ENCODE measurements at places on chromosomes 2 and 18.

GRCh38 chr2:16709769-16710168 is 44.1 kb upstream of the CYRIA start:
- DNase-seq, result no peak

- peak; percentile 83 for DNase-seq
These were observed 20.7 kb upstream of the DNAH6 start for GRCh38 chr2:84495539-84496146.

GRCh38 chr2:69816923-69817542 is 12.4 kb upstream of the GMCL1 start:
- DNase-seq, result peak; percentile 93

- DNase-seq, result peak; percentile 92
These were observed 24.8 kb downstream of the DYNC1I2 start for GRCh38 chr2:171712051-171712450.

- no peak for DNase-seq
These were observed 342.9 kb downstream of the LRATD1 start for GRCh38 chr2:14975381-14975780.

DNA sequence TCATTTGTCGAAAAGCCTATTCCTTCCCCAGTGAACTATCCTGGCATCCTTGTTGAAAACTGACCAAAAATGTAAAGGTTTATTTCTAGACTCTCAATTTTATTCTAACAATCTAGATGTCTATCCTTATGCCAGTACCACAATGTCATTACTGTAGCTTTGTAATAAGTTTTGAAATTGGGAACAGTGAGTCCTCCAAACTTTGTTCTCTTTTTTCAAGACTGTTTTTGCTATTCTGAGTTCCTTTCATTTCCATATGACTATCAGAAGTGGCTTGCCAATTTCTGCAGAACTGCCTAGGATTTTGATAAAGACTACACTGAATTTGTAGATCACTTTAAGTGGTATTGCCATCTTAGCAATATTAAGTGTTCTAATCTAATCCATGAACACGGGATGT is 9.7 kb downstream of the STARD7 start:
- no peak for DNase-seq

DNA sequence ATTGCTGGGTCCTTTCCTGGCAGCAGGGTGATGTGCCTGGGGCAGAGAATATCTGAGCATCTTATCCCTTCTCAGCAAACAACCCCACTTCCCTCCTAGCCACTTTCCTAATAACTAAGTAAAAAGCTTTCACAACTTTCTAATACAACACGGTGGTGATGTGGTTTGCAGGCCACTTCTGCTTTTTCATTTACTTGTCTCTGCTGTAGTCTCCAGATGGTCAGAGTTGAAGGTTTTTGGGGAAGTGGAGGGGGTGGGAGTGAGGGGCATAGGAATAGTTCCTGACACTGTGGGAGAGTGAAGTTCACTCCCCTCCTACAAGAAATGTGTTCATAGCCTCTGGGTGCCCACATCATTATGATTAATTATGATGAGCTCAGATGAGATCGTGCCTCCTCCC is 11.6 kb downstream of the OXER1 start:
- DNase-seq, result no peak

DNA sequence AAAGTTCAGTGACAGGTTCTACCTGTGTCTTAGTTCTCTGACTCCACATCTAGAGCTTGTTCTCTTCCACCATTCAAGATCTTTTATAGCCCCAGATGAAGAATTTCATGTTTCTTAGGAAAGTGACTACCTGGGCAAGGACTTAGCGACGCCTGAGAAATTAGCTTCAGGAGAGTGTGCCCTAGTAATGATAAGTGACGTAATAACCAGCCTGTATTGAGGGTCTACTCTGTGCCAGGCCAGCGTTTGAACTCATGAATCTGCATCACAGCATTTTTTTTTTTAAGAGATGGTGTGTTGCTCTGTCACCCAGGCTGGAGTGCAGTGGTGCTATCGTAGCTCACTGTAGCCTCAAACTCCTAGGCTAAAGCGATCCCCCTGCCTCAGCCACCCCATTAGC is 51.8 kb downstream of the TCF7L1 start:
- no peak for DNase-seq

- DNase-seq, result no peak
These were observed 14.7 kb downstream of the CROCC2 start for GRCh38 chr2:240920783-240921231.

DNA sequence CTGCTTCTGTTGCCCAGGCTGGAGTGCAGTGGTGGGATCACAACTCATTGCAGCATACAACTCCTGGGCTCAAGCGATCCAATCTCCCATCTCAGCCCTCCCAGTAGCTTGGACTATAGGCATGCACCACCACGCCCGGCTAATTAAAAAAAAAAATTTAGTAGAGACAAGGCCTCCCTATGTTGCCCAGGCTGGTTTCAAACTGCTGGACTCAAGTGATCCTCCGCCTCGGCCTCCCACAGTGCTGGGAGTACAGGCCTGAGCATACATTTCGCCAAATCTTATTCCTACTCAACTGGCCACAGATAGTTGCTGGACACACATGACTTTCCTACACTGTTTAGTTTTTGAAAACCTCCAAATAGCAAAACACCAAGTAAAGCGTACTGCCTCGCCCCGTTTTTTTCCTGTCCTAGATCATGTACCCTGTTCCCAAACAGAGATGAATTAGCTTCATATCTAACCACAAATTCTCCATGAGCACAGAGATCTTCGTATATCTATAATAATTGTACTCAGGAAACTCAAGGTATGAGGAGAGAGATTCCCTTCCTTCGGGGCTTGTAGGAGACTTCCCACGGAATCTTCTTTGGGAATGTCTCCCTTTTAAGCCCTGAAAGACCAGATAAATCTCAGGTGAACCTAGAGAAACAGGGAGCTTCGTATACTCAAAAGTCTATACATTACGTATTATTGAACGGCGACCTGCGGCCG is 598 bp upstream of the C2orf69 start:
- no peak for DNase-seq

- DNase-seq, result no peak
These were observed 121.0 kb upstream of the NOL4 start for GRCh38 chr18:34345738-34346137.

GRCh38 chr2:27071990-27072830 is 756 bp upstream of the OST4 start:
- peak; percentile 93 for DNase-seq

GRCh38 chr2:126858991-126859390 is 39.7 kb upstream of the TEX51 start:
- DNase-seq, result no peak

DNA sequence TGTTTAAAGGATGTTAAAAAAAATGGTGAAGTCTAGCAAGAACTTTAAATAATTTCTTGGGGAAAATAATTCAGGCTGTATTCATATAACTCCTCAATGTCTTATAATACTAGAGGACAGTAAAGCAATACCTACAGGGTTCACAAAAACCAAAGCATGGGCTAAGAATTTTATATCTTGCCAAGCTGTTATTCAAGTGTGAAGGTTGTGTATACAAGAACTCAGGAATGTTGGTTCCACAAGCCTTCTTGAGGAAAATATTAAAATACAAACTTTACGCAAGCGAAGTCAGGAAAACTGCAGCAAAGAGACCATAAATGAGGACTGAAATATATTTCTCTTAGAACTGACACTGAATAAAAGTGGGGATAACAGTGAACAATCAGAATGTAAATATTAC is 76.1 kb upstream of the DNAJC10 start:
- DNase-seq, result no peak

DNA sequence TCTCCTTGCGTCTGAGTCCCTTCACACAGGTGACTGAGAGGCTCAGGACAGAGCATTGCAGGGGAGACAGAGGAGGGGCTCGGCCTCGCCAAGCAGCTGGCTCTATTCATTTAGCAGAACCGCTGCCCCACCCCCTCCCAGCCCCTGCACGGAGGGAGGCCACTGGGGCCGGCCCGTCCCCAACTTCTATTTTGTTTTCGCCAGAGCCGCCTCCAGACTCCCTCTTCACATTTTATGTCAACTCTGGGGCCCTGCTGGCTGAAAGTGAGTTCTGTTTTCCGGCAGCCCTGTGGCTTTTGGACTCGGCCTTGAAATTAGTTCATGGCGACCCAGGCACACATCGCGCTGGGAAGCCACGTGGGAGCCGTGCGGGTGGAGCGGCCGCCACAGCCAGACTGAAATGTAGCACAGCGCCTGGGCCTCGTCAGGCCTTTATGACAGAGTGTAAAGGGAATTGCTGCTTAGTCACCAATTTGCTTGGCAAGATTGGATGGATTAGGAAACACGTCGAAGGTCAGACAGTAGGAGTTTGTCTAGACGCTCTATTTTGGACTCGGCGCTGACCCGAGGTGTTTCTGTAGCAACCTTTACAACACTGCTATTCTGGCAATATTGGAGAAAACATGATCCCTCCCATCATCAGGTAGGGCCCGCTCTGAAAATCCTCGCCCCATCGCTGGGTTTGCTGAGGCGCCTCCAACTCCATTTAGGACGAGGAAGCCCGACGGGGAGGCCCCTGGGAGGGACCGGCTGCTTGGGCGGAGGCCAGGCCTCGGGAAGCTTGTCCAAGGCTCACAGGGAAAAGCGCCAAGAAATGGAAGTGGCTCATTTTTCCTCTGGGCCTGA is 90.7 kb upstream of the CTDP1 start:
- peak; percentile 98 for DNase-seq

DNA sequence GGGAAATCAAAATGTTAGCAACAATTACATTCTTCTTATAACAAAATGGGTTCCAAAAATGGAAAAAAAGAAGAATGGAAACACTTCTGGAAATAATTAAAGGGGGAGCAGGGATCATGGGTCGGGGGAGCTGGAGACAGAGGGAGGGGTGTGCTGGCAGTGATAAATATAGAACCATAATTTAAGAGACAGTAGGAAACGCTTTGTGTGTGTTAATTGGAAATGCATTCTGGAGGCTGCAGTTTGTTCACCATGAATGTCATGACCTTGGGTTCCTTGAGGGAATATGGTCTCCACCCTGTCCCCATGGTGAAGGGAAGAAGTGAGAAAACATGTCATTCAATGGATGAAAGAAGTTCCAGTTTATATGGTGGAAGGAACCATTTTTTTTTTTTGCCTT is 540.7 kb downstream of the TNS1 start:
- DNase-seq, result no peak

DNA sequence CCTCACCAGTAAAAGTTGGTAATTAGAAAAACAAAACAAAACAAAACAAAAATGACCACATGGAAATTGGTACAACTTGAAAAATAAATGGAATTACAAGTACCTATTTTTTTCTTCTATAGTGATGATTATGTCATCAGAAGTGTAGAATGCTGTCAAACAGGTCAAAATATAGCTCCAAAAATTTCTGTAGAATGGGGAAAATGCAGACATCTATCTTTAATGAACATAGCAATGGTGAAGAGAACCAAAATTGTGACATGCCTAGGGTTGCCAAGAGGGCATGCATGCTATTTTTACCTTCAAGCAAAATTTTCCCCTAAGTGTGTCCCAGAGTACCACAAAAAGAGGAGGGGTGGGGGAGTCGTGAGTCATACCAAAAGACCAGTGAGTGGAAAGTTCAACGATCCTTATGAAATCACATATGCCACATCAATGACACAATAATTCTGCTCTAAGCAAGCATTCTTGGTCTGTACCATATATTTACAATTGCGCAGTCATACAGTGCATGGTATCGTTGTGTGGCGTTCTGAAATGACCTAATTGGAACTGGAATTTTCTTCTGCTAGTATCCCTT is 1436.4 kb downstream of the SUCLG1 start:
- peak; percentile 3 for DNase-seq

GRCh38 chr2:36449943-36450392 is 94.4 kb downstream of the CRIM1 start:
- peak; percentile 69 for DNase-seq

- DNase-seq, result peak; percentile 81
These were observed 27.7 kb downstream of the SMAD7 start for GRCh38 chr18:48922801-48923730.

GRCh38 chr18:59467497-59467896 is 108.4 kb upstream of the LMAN1 start:
- no peak for DNase-seq

- DNase-seq, result no peak
These were observed 12.2 kb upstream of the NFATC1 start for GRCh38 chr18:79383388-79384056.

- DNase-seq, result no peak
These were observed 69.7 kb downstream of the TBC1D8 start for GRCh38 chr2:101081375-101081907.

DNA sequence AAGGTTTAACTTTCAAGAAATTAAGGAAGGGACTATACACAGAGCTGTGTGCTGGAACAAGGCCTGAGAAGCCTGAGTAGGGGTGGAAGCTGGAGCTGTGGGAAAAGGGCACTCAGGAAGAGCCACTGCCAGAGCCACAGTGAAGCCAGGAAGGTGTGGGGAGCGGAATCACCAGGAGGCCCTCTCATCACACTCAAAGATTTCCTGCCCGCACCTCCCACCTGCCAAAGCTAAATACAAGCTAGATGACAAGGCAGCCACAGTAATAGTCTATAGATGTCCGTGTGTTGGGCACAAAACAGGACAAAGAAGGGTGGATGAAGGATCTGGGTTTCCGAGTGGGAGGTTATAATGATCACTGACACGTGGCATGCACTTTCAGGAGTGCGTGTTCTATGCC is 126.0 kb downstream of the ZNF532 start:
- DNase-seq, result no peak

DNA sequence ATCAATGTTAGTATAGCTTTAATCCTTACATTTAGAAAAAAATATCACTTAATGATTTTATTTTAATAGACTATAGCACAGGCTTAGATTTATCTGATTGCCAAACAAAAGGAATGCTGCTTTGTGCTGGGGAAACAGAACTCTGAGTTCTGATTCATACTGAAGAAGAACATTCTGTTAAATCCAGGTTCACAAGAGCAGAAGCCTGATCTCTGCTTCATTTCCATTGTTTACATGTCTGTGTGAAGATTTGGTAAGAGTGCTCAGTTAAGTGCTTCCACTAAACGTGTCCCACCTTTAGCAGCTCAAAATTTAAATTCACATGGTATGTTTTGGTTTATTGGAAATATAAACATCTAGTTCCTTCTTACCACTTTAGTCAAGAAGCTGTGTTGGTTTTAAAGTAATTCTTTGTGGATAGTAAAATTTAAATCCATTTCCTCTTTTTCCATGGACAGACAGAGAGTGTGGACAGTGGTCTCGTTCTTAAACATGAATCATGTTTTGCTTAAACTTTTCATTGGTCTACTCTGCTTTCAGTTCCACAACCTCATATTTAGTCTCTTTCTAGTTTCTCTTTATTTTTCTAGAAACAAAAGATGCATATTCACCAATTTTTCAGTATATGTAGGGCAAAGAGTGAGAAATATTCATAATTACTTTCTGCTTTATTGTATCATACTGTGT is 59.1 kb downstream of the NYAP2 start:
- no peak for DNase-seq

GRCh38 chr2:38433607-38433975 is 56.5 kb upstream of the ATL2 start:
- DNase-seq, result no peak

DNA sequence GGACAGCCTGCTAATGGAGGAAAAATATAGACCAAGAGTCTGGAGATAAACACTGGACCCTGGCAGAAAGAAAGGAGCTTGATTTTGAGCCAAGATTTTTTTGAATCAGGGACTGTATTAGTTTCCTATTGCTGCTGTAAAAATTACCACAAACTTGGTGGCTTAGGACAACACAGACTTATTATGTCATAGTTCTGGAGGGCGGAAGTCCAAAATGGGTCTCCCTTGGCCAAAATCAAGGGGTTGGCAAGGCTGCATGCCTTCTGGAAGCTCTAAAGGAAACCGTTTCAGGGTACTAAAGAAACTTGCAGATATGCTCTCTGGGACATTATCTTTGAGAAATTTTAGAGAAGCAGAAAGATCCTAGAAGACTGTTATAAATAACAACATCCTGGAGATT is 140.1 kb downstream of the BABAM2 start:
- DNase-seq, result no peak

GRCh38 chr2:36058953-36059352 is 296.6 kb upstream of the CRIM1 start:
- no peak for DNase-seq

- no peak for DNase-seq
These were observed 34.4 kb upstream of the ZNF516 start for GRCh38 chr18:76529433-76529811.
